Epithelial cell of proximal tubule (primary cell): ENCODE measurements at places on chromosomes 2 and 18. TPM values are rescaled to one million over a fixed set of nuclear protein-coding genes. Genes with fewer than 3 reads are reported as not detected.

GRCh38 chr2:114034742-114035141 is 144.9 kb downstream of the ACTR3 start:
- no peak for DNase-seq

DNA sequence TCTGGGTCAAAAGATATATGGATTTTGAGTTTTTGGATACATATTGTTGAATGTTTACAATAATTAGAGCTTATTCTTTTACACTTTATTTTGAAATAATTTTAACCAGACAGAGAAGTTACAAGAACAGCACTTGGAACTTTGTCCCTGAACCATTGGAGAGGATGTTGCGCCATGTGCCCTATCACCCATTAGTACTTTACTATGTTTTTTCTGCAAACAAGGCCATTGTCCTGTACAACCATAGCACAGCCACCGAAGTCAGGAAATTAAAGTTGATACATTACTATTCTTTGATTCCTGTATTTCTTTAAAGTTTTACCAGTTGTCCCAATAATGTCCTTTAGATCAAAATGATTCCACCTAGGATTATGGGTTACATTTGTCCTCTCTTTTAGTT is 188.8 kb downstream of the ACKR3 start:
- no peak for DNase-seq

DNA sequence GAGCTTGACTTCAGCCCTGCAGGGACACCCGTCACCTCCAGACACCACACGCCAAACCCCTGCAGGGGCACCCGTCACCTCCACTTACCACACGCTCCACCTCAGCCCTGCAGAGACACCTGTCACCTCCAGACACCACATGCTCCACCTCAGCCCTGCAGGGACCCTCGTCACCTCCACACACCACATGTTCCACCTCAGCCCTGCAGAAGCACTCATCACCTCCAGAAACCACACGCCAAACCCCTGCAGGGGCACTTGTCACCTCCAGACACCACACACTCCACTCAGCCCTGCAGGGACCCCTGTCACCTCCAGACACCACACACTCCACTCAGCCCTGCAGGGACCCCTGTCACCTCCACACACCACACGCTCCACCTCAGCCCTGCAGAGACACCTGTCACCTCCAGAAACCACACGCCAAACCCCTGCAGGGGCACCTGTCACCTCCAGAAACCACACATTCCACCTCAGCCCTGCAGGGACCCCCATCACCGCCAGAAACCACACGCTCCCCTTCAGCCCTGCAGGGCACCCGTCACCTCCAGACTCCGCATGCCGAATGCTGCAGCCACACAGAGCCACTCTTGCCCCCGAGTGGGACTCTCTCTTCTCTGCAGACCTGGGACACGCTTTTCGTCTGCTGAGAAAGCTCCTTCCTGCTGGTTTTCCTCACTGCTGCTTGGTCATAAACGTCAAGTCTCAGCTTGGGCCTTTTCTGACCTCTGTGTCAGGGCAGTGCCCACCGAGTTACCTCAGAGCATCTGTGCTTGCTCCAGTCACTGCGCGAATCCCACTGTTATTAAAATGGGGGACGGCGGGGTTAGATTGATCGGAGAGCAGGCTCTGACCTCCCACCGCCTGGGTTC is 77.5 kb upstream of the SALL3 start:
- no peak for DNase-seq

CPLX4 gene
- not detected in 2 replicates for total RNA-seq

- peak; percentile 57 for DNase-seq
These were observed 117.3 kb upstream of the ZFP36L2 start for GRCh38 chr2:43343573-43344304.

DNA sequence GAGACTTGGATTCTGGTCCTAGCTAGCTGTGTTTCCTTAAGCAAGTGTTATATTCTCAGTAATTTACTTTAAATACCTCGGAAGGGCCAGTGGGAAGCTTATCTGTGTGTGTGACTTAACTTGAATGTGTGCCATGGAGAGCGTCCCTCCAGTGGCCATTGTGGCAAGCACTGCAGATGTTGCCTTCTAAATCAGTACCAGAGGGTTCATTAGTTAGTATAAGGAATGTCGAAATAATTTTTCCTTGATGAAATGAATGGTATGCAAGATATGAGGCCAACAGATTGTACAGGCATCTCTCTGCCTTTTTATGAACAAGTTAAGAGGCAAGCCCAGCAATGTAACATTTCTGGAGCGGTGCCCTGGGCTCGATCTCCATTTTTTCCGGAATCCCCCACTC is 52.0 kb downstream of the FBXO36 start:
- no peak for DNase-seq

FHOD3 gene
- 27.3 and 28.4 TPM in 2 replicates for total RNA-seq
